ENCODE measurements at places on chromosomes 5 and 9.

- no peak for DNase-seq
These were observed 164.7 kb downstream of the TUSC1 start for GRCh38 chr9:25513509-25514033.

DNA sequence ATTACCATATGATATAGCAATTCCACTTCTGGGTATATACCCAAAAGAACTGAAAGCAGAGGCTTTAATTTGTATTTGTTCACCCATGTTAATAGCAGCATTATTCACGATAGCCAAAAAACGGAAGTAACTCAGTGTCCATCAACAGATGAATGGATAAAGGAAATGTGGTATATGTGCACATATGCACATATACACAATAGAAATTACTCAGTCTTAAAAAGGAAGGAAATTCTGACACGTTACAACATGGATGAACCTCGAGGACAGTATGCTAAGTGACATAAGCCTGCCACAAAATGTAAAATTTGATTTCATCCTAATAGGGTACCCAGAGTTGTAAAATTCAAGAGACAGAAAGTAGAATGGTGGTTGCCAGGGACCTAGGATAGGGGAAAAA is 54.9 kb downstream of the NUP155 start:
- DNase-seq: no peak

- no peak for DNase-seq
These were observed 39.0 kb downstream of the GAS1 start for GRCh38 chr9:86908261-86908660.

DNA sequence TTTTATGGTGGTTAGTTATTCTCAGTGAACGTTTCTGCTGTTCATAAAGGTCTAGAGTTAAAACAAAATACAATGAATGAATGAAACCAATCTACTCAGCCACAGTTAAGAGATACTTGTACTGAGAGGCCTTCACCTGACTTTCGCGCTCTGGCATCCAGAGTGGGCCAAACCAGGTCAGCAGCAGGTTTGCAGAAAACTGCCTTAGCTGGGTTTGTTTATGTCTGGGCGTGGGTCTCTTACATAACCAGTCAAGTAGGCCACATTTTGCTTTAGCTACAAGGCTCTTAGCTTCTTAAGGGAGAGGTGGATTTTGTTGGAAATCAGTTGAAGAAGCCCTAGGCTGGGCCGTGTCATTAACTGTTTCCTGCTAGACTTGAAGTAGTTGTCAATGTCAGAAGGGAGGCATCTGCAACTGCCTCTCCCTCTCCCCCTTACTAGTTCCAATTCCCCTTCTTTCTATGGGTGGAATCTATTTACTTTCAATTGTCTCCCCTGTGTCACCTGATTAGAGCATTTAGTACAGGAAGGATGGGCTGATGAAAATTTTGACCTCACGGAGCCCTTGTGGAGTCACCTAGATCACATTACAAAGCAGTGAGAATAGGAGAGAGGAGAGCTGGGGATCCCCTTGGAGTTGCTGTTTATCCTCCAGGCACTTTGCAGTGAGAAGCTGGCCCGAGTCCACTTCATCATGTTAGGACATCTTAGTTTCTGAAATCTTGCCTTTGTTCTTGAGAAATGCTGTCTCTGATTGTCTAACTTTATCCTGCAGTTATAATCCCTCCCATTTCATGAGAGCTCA is 200.5 kb downstream of the ARHGEF28 start:
- no peak for DNase-seq

GRCh38 chr5:143390941-143391340 is 12.5 kb downstream of the NR3C1 start:
- DNase-seq: no peak

- DNase-seq: no peak
These were observed at the start of gene IGFBPL1 for GRCh38 chr9:38423973-38424843. Gene IGFBPL1 (minus strand): TSS chr9:38424454. CDS start chr9:38424424, 30 bp downstream.

- DNase-seq: no peak
These were observed 138.6 kb downstream of the ENTREP1 start for GRCh38 chr9:69463497-69464068.
